ENCODE measurements at places on chromosomes 6 and 20.

- no peak for DNase-seq
Measured at GRCh38 chr6:142721215-142721920, 223.6 kb downstream of the HIVEP2 start.

- DNase-seq = no peak
Measured at GRCh38 chr6:4448841-4449240, 313.5 kb upstream of the ECI2 start.

GRCh38 chr20:44071526-44072111 lies 115.4 kb downstream of the JPH2 start:
- DNase-seq = no peak

- no peak for DNase-seq
Measured at GRCh38 chr6:23145781-23146180, 576.4 kb downstream of the HDGFL1 start.

DNA sequence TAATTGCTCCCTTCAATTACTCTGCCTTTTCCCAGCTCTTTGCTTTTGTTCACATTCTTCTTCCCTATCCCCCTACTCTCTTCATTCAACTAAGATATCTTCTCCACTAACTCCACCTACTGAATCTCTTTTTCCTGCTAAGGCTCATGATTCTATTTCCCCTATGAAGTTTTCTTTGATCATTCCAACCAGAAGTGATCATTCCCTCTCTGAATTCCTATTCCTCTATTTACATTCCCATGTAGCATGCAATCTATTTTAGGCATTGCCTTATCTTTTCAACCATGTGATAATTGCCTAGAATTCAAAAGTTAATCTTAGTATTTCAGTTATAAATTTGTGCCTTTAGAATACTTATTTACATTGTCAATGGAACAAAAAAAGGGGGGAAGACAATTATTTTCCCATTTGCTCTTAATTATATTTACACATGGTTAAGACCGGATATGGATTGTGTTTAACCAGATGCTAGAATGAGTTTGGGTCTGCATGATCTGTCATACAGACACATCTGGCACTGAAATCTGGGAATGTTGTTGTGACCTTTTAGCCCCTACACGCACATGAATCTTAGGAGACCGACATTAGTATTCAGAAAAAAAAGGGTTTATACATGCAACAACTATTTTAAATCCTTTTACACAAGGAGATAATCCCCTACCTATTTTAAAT lies 20.8 kb downstream of the MOXD1 start:
- DNase-seq = no peak

GRCh38 chr6:83307849-83308248 lies 114.7 kb downstream of the RWDD2A start:
- DNase-seq = no peak

GRCh38 chr6:15949982-15950381 lies 178.9 kb upstream of the MYLIP start:
- no peak for DNase-seq

DNA sequence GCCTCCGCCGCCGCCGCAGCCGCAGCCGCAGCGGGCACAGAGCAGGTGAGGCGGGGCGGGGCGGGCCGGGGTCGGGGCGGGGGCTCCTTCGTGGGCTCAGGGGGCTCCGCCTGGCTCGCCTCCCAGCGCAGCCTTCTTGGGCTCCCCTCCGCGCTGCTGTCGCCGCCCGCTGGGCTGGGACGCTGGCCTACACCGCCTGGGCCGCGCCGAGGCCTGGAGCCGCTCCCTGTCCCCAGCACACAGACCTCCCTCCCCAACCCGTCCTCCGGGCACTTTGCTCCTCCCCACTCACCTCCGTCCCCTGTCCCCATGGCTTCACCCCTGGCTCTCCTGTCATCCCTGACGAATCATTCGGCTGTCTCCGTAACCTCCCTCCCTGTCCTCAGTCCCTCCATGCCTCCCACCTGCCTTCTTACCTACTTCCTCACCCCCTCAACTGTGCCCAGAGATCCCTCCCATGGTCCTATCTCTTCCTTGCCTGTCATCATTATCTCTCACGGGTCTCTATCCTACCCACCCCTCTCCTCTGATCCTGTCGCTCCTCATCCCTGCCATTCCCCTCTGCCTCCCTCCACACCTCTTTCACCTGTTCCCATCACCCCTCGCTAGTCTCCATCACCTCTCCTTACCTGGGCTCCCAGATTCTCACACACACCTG lies 512 bp downstream of the TTBK1 start:
- no peak for DNase-seq

DNA sequence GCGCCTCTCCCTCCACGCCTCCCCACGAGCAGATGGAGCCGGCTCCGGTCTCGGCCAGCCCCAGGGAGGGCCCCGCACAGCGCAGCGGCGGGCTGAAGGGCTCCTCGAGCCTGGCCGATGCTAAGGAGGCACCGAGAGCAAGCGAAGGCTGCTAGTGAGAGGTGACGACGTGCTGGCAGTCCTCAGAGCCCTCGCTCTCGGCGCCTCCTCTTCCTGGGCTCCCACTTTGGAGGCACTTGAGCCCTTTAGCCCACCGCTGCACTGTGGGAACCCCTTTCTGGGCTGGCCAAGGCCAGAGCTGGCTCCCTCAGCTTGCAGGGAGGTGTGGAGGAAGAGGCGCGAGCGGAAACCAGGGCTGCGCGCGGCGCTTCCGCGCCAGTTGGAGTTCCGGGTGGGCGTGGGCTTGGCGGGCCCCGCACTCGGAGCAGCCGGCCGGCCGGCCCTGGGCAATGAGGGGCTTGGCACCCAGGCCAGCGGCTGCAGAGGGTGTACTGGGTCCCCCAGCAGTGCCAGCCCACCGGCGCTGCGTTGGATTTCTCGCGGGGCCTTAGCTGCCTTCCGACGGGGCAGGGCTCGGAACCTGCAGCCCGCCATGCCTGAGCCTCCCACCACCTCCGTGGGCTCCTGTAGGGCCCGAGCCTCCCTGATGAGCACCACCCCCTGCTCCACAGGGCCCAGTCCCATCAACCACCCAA lies 2.5 kb upstream of the TMEM14C start:
- DNase-seq = no peak

GRCh38 chr6:62285612-62286469 lies at the start of gene KHDRBS2:
Gene KHDRBS2, minus strand, starts transcription at chr6:62286225.
- DNase-seq = no peak

GRCh38 chr20:50690650-50691572 lies at the start of gene RIPOR3:
Gene RIPOR3, minus strand, starts transcription at chr20:50691542. Its CDS starts 414 bp downstream, at chr20:50691128.
- no peak for DNase-seq

GRCh38 chr20:8530022-8530421 lies 398.0 kb downstream of the PLCB1 start:
- no peak for DNase-seq

DNA sequence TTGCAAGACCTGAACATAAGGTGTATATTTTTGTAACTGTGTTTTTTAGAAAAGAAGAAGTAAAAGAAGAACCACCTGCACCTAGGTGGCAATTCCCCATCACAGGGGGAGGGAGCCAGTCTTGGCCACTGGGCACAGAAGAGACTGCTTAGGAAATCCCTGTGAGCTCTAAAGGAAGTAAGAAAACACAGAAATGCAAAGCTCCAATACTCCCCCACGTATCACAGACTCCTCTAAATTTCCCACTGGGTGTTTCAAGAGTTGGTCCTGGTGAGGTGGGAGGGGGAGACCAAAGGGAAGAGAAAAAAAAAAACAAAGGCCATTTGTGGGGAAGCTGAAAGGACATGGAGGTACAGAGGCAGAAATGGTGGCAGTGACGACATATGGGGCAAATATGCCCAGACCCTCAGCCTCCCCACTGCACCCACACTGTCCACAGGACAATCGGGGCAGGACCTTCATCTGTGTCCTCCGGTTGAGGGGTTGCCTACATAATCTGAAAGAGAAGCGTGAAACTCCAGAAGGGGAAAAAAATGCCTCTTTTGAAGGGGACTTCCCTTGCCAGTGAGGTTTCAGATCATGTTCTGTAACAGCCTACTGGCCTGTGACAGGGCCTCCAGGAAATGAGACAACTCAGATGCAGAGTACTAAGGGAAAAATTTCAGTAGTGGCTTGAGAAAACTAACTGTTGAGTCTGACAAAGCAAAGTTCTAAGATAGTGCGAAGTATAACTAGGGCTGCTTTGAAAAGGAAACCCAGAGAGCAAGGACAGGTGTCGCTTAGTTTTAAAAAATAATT lies 226.2 kb upstream of the MARCKS start:
- peak; percentile 63 for DNase-seq

GRCh38 chr6:36487698-36488097 lies 44.9 kb downstream of the KCTD20 start:
- DNase-seq = no peak

DNA sequence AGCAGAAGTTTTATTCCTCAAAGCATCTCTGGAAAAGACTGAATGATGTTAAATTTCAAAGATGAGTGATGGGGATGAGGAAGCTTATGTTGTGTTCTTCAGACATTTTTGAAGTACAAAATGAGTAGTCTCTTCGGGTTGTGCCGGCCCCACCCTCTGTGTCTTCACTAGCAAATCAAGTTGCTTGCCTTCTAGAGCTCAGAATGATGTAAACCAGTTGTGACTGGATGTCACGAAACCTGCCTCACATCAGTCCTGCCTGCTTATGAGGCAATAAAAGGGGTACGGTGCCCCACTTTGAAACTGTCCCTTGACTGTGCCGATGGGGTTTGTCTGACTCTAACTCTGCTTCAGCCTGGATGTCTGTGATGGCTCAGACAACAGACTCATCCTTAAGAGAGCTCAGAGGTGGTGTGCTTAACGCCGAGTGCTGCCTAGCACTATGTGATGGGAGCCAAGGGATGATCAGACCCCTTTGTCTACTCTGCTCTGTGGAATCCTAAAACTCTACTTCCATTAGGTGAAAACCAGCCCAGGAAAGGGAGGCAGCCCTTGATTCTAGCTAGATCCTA lies 19.0 kb downstream of the TOMM34 start:
- DNase-seq = no peak

GRCh38 chr6:125714441-125715090 lies 34.9 kb upstream of the HEY2 start:
- DNase-seq = no peak

GRCh38 chr6:16747232-16748024 lies 13.8 kb downstream of the ATXN1 start:
- peak; percentile 47 for DNase-seq

- no peak for DNase-seq
Measured at GRCh38 chr20:47117371-47117770, 222.7 kb downstream of the EYA2 start.

All from NCI-H226 (cell line).